NCI-H1436 treated with DMSO at 0.1 percent for 48 hours (cell line): ENCODE measurements at places on chromosomes 7 and 10.
A peak's percentile ranks its signal among the peaks of the same experiment; 100 is the strongest.

DNA sequence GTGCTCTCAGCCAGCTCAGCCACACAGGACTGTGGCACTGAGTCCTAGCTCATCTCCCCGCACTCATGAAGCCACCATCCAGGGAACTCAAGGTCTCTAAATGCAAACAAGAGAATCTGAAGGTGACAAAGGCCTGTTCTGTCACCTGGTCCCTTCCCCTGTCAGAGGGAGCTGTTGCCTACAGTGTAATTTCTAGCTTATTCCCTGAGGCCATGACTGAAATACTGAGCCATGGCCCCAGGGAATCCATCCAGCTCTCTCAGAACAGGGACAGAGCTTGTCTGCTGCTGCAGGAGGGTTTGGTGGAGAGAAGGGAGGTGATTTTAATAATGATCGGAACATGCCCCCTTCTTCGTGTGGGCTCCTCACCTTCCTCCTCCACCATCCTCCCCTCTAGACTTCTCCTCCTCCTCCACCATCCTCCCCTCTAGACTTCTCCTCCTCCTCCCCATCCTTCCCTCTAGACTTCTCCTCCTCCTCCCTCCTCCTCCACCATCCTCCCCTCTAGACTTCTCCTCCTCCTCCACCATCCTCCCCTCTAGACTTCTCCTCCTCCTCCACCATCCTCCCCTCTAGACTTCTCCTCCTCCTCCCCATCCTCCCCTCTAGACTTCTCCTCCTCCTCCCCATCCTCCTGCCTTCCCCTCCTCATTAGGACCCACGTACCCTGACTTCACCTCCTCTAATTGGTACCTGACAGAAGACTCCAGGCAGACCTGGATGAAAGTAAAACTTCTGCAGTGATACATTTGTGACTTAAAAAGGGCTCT lies 338.0 kb upstream of the MKI67 start:
- no peak for DNase-seq

DNA sequence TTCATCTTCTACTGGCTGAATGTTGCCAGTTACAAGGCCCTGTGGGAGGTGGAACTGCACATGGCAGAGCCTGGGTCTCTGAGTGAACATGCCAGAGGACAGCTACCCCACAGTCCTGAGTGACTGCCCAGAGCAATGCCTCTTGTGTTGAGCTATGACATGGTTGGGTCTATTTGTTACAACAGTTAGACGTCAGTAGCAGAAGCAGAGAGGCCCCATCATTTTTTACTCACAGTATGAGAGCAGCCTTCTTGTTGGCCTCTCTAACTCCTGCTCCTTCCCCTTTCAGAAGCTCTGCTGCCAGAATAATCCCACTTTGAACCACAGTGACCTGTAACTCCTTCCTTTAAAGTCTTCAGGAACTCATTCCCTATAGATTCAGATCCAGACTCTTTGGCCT lies 30.8 kb upstream of the NRP1 start:
- no peak for DNase-seq

DNA sequence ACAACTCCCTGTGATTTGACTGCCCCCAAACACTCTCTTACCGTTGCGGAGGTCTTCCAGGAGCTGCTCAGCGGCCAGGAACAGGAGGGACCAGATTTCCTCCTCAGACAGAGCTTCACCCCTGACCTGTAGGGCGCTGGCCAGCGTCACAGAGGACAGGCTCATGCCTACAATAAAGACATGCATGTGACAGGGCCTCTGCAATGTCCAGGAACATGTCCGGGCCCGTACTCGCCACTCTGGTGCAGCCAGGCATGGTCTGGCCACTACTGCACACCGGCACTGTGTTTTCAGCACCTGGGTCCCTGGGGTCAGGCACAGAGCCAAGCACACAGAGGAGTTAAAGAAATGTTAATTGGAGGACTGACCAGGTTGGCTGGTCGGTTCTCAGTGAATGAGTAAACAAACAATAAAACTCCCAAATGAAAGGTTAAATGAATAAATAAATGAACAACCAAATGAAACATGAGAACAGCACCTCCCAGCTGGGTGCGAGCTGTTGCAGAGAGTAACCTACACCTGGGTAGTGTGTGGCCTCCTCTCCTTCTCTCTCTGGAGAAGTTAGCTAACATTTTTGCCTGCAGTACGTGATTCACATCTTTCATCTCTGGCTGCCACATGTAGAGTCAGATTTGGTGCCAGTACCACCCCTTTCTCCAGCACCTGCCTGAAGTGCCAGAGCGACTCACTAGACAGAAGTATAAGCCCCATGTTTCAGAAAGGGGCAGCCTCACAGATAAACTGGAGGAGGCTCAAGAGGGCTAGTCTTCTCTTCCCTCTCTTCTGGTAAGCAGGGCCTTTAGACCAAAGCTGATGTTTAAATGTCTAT lies 22.8 kb downstream of the FRMPD2 start:
- DNase-seq = peak; percentile 9

- no peak for DNase-seq
Observed at GRCh38 chr10:127354255-127354654, 157.9 kb upstream of the INSYN2A start.
